Activated T-cell treated with anti-CD3 and anti-CD28 coated beads, Interleukin-2, amount 50 U/mL, for 48 hours (primary cell): ENCODE measurements at places on chromosomes 6 and 20.

DNA sequence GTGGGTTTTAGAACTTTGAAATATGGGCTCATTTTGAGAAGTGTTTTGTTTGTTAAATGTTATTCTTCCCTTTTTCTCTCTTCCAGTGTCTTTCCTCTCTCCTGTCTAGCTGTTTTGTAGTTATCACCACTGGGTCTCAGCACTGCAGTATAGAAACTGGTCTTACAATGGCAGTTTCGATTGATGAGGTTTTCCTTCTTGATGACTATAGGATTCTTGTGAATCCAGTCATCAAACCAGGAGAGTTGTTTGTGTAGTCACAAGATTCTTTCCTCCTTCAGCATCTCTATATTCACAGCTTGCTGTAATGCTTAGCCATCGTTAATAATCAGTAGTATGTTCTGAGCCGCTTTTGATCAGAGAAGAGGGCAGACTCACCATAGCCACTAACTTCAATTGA, 172.3 kb downstream of the OGFRL1 start:
- no peak for DNase-seq

GRCh38 chr6:139152892-139153271, 18.0 kb downstream of the HECA start:
- no peak for DNase-seq

- DNase-seq, result no peak
Observed at GRCh38 chr6:159441704-159441981, 251.4 kb downstream of the SOD2 start.

DNA sequence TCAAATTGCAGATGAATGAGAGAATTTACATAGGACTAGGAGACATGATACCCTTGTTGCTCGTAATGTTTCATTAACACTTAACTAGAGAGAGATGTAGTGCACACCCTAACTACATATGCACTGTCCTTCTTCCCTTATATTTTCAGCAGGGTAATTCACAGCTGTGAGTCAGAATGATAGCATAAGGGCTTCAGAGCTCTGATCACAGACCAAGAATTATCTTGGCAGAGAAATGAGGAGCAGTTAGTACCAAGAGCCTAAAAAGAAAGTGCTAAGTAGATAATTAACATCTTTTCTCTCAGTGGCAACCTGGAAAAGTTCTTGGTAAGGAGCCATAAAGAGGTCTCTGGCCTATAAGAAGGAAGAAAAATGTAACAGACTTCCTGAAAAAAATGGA, 35.8 kb downstream of the GRIK2 start:
- DNase-seq, result no peak

GRCh38 chr6:16596616-16597331, 164.5 kb downstream of the ATXN1 start:
- no peak for DNase-seq

DNA sequence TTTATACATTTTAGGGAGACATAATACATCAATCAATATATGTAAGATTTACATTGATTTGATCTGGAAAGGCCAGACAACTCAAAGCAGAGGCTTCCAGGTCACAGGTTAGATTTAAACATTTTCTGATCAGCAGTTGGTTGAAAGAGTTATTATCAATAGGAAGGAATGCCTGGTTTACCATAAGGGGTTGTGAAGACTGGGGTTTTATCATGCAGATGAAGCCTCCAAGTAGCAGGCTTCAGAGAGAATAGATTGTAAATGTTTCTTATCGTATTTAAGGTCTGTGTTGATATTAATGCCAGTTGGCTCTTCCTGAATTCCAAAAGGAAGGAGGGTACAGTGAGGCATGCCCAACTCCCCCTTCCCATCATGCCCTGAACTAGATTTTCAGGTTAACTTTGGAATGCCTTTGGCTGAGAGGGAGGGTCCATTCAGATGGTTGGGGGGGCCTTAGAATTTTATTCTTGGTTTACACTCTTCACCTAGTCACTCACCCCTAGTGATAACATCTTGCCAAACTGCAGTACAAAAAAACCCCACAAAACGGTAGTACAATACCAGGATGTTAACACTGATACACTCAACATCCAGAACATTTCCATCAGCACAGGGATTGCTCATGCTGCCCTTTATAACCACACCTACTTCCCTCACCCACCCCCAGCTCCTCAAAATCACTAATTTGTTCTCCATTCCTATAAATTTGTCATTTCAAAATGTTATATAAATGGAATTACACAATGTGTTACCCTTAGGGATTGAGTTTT, 259.6 kb upstream of the PLN start:
- no peak for DNase-seq

- no peak for DNase-seq
Observed at GRCh38 chr6:47004463-47004862, 37.7 kb downstream of the ADGRF1 start.

- DNase-seq, result no peak
Observed at GRCh38 chr6:157265635-157266034, 57.7 kb downstream of the TMEM242 start.
